Suppressor macrophage treated with lipopolysaccharide for 4 hours (primary cell): ENCODE measurements at places on chromosomes 4 and X.

DNA sequence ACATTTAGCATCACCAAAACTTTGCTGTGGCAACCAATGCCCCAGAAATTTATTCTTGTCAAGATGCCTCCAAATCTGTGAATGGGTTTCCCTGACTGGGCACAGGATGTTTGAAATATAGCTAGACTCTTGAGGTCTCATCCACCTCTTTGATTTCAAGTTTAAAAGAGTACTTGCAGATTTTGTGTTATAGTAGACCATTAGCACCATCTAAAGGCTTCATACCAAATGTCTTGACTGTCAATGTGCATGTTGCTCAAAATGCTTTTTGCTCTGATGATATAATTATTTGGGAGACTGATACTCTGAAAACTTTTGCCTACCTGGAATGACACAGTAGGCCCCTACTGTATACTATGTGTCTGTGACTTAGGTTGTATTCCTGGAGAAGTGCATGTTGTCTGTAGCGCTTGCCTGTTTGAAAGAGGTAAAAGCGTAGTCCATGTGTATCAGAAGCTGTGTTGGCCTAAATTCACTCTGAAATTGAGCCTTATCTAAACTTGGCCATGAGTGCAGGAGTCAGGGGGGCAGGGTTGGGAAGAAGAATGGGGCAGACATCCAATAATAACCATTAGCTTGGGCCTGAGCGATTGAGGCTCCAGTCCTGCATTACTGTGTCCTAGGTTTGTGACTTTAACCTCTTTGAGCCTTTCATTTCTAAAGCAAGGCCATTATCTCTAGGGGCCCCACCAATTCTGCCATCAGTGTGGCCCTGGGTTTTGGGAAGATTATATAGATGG is 33.8 kb downstream of the NDP start:
- DNase-seq, result no peak

DNA sequence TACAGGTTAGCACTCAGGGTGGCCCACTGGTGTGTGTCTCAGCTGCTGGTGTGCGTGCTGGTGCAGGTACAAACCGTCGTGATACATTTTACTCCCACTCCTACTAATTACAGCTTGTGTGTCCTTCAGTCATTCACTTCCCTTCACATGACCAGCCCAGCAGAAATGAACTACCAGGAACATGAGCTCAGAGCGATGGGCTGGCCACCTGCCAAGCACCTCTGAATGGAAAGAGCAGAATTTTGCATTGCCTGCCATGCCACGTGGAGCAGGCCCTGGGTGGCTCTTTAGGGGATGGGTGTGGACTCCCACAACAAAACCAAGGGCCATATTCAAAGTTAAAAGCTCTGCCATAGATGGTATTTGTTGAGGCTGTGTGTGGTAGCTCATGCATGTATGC is 58.9 kb upstream of the PGM2 start:
- DNase-seq, result peak; percentile 56

DNA sequence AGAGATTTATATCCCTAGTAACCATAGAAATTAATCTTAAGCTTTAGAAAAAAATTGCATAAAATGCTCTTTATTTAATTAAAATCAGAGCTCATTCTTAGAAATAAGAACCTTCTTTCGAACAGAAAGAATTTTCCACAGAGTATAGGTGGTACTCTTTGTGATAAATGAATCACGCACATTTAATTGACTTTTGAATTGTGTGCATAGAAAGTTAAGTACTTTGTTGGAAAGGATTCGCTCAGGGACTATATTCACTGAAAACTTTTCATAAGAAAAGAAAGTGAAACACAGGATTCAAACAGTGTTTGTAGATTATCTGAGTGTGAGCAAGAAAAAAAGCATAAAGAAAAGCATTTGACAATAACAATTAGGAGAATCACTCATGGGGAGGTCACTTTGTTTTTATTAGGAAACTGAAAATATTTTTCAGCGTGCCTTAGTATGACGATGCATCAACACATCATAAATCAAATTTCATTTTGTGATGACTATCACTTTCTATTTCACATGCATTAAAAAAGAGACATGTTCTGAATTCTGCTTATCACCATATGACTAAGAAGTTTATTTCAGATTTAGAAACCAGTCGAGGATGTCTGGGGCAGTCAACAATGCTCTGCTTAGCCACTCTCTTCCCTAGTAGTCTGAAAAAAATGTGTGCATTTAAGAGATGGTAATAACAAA is 49.5 kb downstream of the STX18 start:
- DNase-seq, result peak; percentile 79

- no peak for DNase-seq
Observed at GRCh38 chr4:75037252-75037651, 104.3 kb downstream of the PARM1 start.

DNA sequence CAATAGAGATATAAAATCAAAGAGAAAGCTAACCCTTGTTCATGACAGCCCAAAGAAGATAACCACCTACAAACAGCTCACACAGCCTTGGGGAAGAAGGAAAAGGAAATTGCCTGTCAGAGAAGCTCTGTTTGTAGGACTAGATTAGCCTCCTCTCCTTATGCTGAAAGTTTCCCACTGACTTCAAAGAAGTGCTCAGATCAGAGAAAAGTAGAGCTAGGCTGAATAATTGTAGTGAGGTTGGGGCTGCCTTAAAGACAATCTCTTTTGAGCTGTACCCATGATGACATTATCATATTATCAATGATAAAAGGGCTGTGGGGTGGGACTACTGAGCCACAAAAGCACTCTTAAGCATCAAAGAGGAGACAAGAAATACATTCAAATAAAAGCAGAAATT is 223.0 kb upstream of the GALNT7 start:
- no peak for DNase-seq

DNA sequence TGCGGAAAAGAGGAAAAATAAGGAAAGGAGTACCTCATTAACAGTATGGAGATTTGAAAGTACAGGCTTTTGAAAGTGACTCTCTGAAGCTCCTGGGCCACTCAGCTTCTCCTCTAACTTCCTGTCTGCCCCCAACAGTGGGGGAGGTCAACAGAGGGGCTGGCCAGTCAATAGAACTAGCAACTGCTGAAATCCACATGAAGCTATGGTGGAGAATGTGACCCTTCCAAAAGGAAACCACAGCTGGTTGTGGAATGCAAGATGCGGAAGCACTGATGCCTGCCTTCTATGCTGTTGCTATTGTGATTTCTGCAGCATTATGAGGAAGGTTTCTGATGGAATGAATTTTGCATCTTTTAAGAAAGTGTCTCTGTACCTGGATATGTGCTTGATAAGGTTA is 2.4 kb downstream of the CORIN start:
- DNase-seq, result peak; percentile 7

DNA sequence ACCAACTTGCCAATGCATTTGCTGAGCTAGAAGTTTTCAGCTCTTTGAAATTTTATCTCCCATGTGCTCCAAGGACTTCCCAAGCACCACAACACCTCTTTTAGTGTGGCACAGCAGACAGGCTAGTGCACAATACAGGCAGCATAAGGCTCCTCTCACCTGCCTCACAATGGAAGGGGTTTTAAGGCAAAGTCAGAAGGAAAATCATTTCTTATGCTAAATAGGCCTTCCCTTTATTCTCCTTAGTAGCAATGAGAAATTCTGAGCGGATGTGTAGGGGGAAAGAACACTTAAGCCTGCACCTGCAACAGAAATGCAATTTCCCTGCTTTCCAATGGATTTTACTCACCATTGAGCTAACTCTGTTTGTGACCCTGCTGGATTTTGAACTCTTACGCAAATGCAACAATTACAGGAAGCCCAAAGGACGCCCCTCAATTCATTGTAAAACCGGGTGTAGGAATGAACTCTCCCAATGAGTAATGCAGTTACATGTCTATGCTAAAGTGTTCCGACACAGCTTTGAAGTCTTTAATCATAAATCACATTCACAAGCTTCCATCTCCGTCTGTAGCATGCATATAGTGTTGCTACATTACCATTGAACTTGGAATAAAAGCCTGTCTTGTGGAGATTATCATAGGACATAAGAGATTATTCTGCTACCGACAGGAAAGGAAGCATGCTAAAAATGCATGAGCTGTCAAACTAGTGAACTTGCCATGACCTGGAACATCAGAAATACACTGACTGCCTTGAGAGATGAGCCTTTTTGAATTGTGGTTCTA is 1084.9 kb downstream of the RPA4 start:
- DNase-seq, result no peak

GRCh38 chr4:36966756-36967460 is 277.6 kb upstream of the NWD2 start:
- no peak for DNase-seq
